ENCODE measurements at places on chromosomes 1 and 21.

DNA sequence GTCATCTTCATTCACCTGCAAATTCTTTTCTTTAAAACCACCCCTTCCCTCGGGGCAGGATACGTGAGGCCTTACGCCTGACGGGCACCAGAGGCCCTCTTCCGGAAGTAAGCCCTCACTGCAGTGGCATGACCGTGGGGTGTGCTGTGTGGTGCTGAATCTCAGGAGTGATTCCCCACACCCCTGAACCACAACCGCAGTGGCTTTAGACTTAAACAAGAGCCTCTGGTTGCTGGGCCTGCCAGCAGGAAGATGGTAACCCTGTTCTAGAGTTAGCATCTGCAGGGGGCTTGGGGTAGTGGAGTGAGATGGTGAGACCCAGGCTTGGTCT, 12.1 kb downstream of the BSND start:
- no peak for DNase-seq

DNA sequence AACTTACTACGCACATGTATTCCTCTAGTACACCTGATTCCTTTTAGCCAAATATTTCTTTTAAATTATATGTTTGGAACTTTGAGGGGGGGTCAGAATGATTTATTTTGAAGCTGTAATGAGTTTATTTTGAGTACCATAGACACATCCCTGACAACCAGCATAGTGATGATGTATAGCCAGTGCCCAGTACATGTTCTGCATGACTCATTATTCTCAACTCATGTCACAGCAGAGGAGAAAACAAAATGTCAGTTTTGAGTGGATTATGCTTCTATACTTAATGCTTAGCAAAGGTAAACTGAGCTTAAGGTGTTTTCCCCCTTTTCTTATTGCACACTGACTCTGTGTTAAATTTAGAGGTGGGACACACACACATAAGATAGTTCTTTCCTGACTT, 22.4 kb upstream of the LEPR start:
- no peak for DNase-seq

DNA sequence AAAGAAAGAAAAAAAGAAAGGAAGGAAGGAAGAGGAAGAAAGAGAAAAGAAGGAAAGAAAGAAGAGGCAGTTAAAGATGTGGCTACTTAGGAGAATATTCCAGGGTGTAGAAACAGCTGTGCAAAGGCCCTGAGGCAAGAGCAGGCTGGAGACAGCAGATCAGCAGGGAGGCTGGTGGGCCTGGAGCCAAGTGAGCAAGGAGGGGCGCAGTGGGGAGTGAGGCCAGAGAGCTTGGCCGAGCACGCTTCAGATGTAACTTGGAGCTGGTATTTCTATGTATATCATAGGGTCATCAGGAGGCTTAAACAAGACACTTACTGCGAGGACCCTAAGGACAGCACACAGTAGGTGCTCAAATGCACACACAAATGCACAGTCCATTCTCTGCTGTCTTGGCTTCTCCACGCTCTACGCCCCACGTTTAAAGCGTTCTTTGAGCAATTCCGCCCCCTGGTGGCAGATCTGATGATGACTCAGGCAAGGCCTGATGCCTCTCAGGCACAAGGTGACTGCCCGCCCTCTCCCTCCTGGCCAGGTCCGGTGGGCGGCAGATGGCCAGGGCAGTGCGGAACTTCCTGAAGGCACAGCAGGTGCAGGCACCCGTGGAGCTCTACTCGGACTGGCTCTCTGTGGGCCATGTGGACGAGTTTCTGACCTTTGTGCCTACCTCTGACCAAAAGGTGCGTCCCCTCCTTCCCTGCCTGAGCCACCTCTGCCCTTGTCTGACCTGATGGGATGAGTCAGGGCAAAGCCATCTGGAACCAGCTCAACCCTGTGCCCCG, 11.9 kb upstream of the PADI3 start:
- peak; percentile 87 for DNase-seq

DNA sequence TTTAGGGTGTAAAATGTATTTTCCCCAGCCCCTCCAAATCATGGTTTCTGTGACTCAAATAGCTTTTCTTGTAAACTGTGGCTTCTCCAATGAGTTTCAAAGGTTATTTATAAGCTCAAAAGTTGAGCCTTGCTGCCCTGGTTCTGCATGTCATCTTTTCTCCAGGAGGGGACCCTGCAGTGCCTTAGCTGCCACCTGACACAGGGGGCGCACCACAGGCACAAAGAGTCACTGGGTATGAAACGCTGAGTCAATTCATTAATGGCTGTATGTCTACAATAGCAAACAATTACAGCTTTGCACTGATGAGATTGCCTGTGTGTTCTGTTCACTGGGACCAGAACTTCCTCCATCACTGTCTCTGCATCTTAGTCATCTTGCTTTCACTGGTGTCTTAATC, 100.8 kb downstream of the PCP4 start:
- DNase-seq: no peak

GRCh38 chr1:170562646-170563338, 30.8 kb downstream of the GORAB start:
- DNase-seq: peak; percentile 91

DNA sequence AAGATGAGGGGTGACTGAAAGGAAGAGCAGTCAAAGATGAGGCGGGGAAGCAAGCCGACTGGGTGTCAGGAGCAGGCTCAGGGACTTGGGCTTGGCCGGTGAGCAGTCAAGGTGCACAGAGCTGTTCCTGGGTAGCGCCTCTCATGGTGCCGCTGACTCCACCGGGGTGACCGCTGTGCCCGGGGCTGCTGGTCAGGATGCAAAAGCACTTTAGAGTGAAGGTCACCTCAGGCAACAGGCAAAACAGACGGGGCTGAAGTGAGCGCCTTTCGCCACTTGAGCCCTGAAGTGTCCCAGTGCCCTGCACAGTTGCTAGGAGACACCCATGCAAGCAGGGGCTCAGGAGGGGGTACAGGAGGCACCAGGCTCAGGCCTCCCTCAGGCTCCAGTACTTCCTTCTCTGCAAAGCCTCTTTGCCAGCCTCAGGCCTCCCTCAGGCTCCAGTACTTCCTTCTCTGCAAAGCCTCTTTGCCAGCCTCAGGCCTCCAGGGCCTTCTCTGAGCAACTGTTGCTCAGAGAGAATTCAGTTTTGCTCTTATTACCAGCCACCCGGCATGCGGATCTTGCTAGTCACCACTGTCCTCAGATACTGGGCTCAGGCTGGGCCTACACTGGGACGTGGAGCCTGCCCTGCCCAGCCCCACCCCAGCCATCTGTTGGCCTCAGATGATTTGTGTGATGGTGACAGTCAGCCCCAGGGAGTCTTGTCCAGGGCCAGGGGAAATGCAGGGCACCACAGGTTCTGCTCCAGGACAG, 99.7 kb upstream of the IRF2BP2 start:
- no peak for DNase-seq

GRCh38 chr1:42928859-42929258, 29.8 kb downstream of the SLC2A1 start:
- no peak for DNase-seq

GRCh38 chr1:86205741-86206140, 49.2 kb upstream of the COL24A1 start:
- DNase-seq: peak; percentile 48

GRCh38 chr1:158932171-158932570, 819 bp downstream of the PYHIN1 start:
- no peak for DNase-seq

- peak; percentile 37 for DNase-seq
These were observed 59.0 kb upstream of the CD1D start for GRCh38 chr1:158121604-158122254.

DNA sequence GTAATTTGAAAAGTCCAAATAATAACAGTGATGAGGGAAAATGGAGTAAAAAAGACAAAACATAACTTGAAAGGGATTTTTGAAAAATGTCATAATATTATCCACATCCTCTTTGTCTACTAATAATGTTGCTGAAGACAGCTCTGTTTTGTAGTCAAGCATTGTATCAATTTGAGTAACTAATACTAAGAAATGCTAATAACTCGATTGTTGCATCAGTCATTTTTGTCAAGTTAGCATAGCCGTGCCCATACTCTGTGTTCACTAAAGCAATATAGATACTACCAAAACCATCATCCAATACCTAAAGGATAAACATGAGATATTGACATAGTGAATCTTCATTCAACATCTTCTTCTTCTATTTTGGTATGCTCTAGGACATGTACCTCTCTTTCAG, 17.3 kb downstream of the PDC start:
- DNase-seq: no peak

GRCh38 chr1:53145051-53145600, 2.7 kb upstream of the SLC1A7 start:
- DNase-seq: no peak

GRCh38 chr1:176515310-176515709, 52.3 kb downstream of the PAPPA2 start:
- peak; percentile 55 for DNase-seq

DNA sequence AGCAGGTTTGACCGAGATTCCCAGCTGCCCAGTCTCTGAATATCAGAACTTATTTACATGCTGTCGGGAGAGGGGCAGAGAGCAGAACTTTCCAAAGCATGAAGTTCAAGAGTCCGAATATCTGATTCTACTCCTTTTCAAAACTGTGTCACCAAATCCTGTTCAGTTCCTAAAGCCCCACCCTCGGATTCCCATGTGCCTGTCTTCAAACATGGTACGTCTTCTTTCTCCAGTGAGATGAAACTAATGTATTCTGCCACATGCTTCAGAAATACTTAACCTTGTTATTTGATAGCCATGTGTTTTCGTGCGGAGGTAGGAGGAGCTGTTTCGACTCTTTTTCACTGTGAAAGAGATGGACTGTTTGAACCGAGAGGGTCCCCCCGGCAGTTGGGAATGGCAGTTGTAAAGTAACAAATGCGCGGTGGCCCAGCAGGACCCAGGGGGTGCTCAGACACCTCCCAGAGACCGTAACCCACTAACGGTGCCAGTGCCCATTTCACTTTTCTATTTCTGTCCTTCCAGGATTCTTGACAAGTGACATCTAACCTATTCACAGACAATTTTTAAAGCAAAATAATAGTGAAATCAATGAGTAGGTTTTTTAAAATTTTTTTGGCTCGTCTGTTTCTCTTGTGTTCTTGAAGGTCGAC, 67.2 kb downstream of the ZBTB18 start:
- DNase-seq: no peak

GRCh38 chr1:31381394-31382294, 8.8 kb upstream of the FABP3 start:
- DNase-seq: no peak

DNA sequence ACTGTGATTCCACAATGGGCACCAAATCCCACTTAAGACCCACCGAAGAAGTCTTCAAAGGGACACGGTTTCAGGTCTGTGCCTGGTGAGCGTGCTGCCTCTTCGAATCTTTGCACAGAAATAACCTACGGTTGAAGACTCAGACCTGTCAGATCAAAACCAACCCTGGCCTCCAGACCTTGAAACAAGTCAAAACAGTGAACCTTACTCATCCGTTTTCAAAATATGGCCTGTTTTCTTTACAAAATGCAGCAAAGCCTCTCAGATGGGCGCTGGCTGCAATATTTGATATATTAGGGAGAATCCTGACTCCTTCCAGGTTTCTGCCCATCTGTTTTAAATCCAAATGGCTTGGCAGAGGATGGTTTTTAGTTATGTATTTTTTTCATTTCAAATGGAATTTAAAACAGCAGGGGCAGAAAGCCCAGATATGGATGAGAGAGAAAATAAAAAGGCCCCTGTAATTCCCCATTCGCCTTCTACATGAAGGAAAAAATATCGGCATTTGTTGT, 14.0 kb downstream of the JUN start:
- no peak for DNase-seq

DNA sequence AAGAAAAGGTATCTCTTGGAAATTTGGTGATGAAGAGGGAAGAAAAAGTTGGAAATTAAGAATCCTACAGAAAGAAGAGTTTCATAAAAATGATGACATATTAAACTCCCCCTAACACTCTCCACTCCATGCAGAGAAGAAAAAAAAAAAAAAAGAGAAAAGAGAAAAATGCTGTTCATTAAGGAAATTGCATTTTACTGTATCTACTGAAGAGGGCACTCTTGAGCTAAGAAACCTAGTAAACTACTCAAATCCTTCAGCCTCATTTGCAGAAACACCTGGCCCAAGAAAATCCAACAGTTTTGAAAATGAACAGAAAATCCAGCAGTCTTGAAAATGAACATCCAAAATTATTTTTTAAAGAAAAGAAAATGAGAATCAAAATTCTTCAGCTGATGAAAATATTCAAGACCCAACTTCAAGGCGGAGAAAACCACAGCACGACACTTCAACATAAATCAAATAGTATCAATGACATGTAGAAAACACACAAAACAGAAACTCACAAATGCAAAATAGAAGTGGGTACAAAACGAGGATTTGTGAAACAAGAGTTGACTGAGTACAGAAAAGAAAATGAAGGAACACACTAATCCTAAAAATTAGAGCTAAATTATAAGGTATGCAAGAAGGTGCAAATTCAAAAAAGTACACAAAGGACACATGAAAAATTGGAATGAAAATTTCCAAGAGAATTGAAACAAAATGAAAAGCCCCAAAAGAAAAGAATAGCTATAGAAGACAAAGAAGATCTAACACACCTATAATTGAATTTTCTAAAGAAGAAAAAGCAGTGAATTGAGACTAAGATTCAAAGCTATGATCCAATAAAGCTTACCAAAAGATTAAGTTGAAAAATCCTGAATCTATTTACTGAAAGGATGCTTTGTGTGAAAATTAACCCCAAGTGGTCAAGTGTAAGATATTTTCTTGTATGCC, 73.2 kb upstream of the DNAJC6 start:
- DNase-seq: peak; percentile 48

DNA sequence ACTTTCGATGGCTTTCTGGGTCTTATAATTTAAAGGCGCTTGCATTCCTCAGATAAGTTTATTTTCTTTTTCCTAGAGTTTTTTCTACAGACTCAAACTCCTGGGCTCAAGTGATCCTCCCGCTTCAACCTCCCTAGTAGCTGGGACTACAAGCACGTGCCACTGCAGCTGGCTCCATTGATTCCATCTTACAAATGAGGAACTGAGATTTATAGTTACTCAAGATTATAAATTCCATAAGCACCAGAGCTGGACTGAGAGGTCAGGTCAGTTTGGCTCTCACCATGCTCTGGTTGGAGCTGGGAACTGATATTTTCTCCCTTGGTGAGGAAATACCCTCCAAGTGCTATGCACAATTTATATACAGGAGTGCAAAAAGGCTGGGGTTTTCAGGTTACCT, 13.4 kb upstream of the PRPF38B start:
- no peak for DNase-seq

DNA sequence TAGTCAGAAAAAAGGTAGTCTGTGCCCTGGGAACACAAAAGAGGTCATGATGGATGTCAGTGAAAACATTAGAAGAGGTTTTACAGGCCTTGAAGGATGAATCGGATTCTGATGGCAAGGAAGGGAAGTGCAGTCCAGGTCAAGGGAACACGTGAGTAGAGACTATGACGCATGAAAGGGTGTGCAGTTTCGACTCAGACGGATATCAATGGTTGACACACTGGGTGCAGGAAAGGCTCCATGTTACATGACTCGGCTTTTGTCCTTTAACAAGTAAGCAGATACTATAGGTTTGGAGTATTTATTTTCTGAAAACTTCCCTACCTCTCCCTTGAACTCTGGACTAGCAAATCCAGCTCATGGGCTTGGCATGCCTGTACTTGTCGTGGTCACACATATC, 55.3 kb downstream of the SEC16B start:
- no peak for DNase-seq

- DNase-seq: peak; percentile 9
These were observed at the start of gene RPS6KA1 for GRCh38 chr1:26529655-26530409. Gene RPS6KA1, plus strand, starts transcription at chr1:26529761. Its CDS starts 160 bp downstream, at chr1:26529921.

- DNase-seq: peak; percentile 80
These were observed 159.2 kb downstream of the RUNX1 start for GRCh38 chr21:34889676-34890469.

GRCh38 chr21:39110431-39110830, 72.8 kb downstream of the PSMG1 start:
- no peak for DNase-seq

- peak; percentile 93 for DNase-seq
These were observed 27.4 kb downstream of the VANGL1 start for GRCh38 chr1:115669002-115669673.

- no peak for DNase-seq
These were observed 63.2 kb downstream of the ST6GALNAC3 start for GRCh38 chr1:76137746-76138145.
